Fibroblast of skin of scalp (primary cell): ENCODE measurements at places on chromosomes 4 and X.

DNA sequence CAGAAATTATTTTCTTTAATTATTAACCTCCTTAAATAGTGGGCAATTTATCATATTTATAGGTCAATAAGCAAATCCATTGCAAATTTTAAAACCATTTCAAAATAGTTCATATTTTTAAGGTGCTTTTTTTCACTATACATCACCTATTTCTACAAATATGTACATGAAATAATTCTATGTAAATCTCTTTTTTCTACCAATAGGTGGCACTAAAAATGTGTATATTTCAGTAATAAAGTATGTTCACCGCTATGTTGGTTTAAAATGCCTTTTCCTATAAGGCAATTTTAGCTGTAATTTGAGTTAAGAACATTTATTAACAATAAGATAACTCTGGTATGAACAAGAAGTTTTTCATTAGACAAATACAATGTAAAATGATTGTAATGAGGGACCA lies 672.2 kb downstream of the KCTD8 start:
- peak; percentile 0 for DNase-seq

DNA sequence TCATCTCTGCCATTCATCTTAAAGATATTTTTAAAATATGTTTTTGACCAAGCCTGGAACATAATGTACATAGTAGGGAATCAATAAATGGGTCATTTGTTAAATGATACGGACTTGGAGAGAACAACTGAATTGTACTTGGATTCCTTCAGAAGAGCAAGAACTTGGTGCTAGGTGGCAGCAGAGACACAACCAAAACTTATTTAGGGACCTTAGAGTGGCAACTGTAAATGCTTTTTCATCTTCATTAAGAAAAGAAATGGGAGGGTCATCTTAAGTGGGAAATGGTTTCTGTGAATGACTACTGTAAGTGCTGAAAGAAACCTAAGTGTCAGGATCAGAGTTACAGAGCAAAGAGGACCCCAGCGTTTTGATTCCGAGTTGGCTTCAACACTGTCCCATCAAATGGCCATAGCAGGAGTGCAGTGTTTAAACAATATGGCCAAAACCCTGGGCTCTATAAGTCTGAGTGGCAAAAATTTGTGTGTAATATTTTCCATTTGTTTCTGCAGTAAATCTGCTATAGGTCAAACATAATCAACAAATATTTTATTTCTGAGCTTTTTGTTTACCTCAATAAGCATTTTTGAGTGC lies 213.6 kb downstream of the PALLD start:
- DNase-seq, result peak; percentile 77

GRCh38 chrX:109720947-109721346 lies 12.1 kb downstream of the ACSL4 start:
- no peak for DNase-seq

DNA sequence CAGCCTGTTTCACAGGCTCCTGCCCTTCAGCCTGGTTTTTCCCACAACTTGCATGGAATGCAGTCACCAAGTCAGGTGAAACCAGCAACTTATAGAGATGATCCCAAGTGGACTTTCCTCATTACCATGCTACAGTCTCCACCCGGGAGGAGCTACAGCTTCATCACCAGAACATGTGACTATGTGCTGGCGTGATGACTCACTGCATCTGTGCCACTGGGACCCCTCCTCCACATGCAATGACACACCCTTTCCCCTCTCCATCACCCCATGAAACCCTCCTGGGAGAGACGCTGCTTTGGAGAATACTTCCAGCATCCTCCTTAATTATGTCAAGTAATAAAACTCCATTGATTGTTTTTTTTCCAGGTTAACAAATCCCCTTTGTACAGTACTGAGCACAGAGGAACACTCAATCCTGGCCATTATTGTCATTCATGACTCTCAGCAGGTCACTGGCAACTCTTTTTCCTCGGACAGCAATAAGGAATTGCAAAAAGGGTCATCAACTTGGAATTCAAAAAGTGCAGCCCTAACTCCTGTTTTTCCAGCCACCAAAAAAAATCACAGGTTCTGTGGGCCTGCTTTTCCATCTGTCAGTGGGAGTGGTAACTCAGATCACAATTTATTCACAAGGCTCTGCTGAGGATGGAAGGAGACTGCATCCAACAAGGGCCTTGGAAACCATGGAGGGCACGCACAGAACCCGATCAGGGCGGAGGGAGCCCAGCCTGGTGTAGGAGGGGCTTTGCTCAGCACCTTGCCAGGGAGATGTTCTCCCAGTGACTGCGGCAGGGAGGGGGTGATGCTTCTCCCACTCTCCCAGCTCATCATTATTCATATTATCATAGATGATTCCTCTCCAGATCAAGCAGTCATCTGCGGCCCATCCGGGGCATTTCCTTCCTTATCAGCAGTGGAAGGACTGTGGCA lies 17.4 kb downstream of the QDPR start:
- DNase-seq, result peak; percentile 69

DNA sequence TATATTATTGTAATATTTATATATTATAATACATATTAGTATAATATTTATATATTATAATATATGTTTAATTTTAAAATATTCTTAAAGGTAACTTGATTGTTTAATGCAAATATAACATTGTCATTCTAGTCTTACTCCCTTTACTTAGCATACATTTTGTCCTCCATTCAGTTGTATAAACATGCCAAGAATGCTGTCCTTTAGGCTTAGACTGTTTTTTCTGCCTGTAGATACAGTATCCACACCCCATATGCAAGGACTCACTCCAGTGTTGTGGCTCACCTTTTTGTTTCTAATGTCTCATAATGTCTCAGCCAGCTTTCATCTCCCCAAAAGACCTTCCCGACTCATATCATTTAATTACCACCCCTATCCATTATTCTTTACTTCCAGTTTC lies 2110.0 kb downstream of the PCDH7 start:
- DNase-seq, result no peak

DNA sequence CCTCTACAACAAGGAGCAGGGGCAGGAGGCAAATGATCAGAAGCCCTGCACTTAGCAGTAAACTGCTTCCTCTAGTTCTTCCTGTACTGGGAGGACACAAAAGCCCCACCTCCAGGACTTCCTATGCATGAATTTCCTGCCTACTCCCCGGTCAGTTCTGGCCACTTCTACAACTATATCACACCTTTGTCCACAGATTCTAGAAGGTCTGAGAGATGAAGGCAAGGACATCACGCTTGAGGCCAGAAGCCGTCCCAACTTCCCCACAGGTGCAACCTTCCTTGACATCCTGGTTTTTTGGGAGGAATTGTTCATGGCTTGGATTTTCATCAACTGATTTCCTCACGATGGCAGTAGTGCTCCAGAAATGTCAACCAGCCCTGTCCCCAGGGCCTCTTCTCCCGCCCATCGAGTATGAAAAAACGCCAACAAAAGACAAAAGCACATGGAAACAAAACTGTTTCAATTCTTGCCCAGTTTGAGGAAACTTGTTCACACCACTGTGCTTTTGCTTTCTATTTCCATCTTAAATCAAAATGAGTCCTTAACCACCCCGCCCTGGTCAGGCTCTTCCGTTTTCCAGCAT lies 206.5 kb upstream of the STK26 start:
- peak; percentile 50 for DNase-seq

DNA sequence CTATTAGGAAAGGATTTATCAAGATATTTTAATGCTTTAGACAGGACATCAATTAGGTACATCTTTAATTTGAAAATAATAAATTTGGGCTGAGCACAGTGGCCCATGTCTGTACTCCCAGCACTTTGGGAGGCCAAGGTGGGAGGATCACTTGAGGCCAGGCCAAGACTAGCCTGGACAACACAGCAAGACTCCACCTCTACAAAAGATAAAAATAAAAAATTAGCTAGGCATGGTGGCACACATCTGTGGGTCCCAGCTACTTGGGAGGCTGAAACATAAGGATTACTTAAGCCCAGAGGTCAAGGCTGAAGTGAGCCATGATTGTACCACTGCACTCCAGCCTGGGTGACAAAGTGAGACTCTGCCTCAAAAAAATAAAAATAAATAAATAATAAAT lies 59.6 kb upstream of the IRF2 start:
- no peak for DNase-seq

DNA sequence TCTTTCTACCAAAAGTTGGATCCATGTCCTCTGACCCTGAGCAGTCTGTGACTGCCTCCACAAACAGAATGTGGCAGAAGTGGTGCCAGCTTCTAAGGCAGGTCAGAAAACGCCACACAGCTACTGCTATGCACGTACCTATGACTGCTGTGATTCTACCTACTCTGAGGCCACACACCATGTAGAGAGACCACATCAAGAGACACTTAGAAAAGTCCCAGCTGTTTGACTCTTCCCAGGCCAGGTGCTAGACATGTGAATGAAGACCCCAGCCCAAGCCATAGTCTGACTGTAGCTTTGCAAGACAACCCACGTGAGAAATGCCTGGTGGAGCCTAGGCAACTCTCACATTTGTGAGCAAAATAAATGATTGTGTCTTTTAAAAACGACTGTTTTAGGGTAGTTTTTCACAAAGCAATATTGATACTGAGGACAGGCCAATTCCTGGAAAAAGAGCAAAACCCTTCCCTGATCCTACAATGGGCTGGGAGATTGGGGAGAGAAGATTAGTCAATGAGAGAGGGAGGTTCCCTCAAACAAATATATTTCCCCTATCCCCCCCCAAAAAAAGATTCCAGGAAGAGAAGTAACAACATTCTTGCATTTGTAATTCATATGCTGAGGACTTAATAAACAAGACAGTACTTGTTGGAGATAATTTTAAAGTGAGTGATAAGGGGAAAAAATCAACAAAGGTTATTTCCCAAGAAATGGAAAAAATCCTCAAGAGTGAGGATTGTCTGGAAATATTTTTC lies 33.3 kb downstream of the FRYL start:
- no peak for DNase-seq

- no peak for DNase-seq
Measured at GRCh38 chr4:177968817-177969442, 526.7 kb upstream of the AGA start.

GRCh38 chr4:38073596-38074234 lies 113.5 kb downstream of the PTTG2 start:
- DNase-seq, result no peak

- DNase-seq, result peak; percentile 18
Measured at GRCh38 chr4:120777459-120777858, 145.1 kb downstream of the PRDM5 start.

DNA sequence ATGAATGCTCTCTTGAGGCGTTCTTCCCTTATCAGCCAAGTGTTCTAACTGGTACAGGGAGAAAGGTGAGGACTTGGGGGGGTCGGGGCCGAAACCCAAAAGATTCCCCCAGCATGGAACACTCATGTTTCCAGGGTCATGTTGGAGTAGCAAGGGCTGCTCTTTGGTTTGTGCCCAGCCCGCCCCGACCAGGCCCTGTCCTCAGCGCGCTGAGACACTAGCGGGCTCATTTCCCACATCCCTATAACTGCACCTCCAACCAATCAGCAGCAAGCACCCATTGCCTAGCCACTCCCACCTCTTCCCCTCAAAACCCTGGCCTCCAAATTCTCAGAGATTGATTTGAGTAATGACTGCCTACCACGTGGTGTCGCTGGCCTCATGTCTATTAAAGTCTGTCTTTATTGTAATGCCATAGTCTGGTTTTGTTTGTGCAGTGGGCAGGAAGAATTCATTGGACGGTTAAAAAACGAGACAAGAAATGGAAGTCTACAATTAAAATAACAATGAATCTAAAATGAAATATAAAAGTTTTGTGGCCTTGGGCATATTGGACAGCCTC lies 1928.4 kb downstream of the STIM2 start:
- DNase-seq, result no peak

- DNase-seq, result no peak
Measured at GRCh38 chr4:102454268-102454667, 46.9 kb upstream of the NFKB1 start.

- peak; percentile 31 for DNase-seq
Measured at GRCh38 chr4:88526221-88526815, 2.7 kb upstream of the PYURF start.

- DNase-seq, result peak; percentile 42
Measured at GRCh38 chr4:165592386-165592785, 213.6 kb downstream of the CPE start.

DNA sequence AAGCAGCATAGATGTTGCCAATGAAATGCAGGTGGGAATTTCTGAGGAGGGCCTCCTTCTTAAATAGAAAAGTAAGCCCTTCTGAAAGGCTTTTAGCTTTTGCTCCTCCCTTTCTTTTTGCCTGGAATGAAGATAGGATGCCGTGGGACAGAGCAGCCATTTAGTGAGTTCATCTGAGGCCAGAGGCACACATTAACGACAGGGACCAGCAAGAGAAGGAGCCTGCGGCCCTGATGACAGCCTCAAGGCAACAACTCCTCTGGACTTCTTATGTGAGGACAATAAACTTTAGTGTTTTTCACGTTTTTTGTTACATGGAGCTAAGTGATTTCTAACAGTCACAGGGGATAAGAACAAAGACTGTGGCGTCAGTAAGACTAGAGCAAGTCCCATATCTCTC lies 1.1 kb upstream of the BDH2 start:
- no peak for DNase-seq

- DNase-seq, result peak; percentile 68
Measured at GRCh38 chrX:133980406-133980805, 5.0 kb downstream of the GPC3 start.

GRCh38 chrX:35023683-35024082 lies 81.1 kb downstream of the FAM47B start:
- peak; percentile 1 for DNase-seq

GRCh38 chrX:69228732-69229131 lies 63.5 kb upstream of the PJA1 start:
- DNase-seq, result no peak

- no peak for DNase-seq
Measured at GRCh38 chrX:155966876-155967275, 30.6 kb upstream of the IL9R start.

DNA sequence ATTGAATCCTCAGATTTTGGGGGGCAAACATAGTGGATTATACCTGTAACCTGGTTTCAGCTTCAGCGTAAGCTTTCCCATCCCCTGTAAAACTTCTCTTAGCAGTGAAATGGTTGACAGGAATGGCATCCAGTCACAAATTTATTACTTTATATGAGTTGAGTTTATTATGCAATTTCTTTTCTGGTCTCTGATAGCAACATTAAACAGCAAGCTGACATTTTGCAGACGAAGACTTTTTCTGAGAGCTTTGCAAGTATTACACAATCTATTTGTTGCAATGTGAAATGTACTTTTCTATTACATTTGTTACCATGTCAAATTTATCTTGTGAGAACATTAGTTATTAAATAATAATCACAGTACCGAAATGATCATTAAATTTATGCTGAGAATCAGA lies 60.6 kb downstream of the GSPT2 start:
- DNase-seq, result no peak

DNA sequence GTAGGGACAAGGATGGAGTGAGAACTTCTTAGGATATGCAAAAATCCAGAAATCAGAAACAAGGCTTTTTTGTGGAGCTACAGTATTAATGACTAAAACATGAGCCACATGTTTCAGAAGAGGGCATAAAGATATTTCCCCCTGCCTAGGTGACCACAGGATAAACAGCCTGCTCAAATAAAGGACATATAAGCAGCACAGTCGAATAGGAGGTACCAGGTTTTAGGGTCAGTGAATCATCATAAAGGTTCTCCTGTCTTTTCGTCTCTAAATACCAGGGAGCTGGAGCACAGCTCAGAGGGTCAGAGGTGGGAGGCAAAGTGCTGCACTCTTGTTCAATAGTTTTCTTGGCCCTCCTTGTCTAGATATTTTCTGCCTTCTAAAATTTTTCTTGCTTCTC lies 211.9 kb upstream of the HS3ST1 start:
- no peak for DNase-seq
